ENCODE measurements at places on chromosomes 11 and 22.

- DNase-seq, result no peak
- no peaks in the 10 kb centered on the region for H3K36me3 ChIP-seq
- H3K27me3 ChIP-seq, result peaks cover 30% of the 10 kb centered on the region
- H3K4me3 ChIP-seq, result no peak overlapping the region
- H3K27ac ChIP-seq, result no peak overlapping the region
- no peaks in the 10 kb centered on the region for H3K4me1 ChIP-seq
Measured at GRCh38 chr11:32479291-32479690, 44.0 kb upstream of the WT1 start.

DNA sequence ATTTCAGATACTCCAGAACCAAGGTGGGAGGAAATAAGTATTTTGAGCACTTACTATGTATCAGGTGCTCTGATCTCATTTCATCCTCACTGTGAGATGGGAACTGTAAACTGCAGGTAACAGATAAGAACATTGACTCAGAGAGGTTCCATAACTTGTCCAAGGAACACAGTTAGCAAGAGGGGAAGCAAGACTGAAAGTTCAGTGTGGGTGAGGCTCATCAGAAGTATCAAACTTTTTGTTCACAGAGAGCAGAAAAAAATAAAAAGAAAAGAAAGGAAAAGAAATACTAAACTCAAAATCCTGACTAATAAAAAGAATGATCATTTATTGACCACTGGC lies 37.1 kb downstream of the RAB30 start:
- no peaks in the 10 kb centered on the region for H3K36me3 ChIP-seq
- H3K4me3 ChIP-seq, result no peak overlapping the region
- H3K27ac ChIP-seq, result peak overlapping the region; percentile 72

DNA sequence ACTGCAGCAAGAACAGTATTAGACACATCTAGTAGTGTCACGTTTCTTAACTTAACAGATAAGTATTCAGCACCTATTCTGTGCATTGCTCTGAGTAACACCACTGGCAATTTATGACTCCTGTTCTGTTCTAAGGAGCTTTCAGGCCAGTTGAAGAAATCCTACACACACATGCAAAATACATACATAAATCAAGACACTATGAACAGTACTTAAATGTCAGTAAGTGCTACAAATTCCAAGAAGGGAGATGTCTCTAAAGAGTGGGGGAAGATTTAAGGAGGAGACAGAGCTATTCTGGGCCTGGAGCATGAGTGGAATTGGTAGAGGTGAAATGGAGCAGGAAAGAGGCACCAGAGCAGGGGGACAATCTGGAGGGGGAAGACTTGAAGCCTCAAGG lies 46.2 kb upstream of the CLMP start:
- H3K27me3 ChIP-seq, result peaks cover 9% of the 10 kb centered on the region
- H3K36me3 ChIP-seq, result no peaks in the 10 kb centered on the region
- no peak for DNase-seq
- no peak overlapping the region for H3K4me3 ChIP-seq

DNA sequence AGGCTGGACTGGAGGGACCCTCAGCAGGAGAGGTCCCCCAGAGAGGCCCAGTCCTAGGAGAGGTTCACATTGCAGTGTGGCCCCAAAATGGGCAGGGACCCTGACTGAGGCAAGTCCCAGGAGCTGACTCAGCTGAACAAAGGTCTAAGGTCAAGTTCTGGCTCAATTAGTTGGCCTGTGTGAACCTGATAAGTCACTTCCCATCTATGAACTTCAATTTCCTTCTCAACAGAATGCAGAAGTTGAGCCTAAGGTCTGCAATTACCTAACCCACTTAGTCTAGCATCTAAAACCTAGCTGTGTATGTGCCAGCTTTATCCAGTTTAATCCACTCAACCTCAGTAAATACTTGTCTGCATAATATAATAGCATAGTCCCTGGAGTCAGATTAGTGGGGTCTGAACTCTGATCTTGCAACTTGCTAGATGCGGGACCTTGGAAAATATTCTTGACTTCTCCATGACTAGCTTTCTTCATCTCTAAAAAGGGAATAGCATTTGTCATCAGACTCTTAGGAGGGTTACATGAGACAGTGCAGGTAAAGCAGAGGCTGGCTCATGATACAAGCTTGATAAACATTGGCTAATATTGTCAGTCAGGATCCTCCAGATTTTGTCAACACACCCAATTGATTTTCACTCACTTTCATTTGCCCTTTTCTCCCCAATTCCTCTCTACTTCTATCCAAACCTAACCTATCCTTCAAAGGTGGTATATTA lies 465.5 kb downstream of the INSC start:
- no peaks in the 10 kb centered on the region for H3K4me1 ChIP-seq
- no peak for DNase-seq
- no peak overlapping the region for H3K27ac ChIP-seq
- no peak overlapping the region for H3K4me3 ChIP-seq
- H3K27me3 ChIP-seq, result no peaks in the 10 kb centered on the region

DNA sequence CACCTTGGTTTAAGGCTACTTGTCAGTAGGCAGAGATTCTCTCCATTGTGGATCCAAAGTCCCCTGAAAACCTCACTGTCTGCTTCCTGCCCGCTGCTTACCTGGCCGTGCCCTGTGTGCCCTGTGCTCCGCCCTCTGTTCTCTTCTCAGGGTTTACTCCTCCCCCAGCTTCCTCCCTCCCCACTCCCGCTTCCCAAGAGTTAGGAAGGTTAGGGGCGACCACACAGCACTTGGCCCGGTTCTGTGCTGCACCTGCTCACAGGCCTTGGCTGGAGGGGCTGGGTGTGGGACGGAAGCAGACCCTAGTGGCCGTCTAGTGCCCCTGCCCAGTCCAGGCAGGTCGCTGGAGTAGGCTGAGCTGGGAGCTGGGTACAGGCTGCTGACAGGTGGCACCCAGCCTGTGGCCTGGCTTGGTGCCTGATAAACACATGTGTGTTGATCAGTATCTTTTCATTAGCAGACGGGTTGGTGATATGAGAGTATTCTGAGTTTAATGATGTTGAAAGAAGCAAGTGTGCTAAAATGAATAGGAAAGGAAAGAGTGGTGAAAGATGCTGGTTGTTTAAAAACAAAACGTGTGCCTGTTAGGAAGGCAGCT lies 40.5 kb downstream of the GRAMD4 start:
- peak; percentile 11 for DNase-seq
- peak overlapping the region; percentile 62 for H3K4me3 ChIP-seq
- no peaks in the 10 kb centered on the region for H3K27me3 ChIP-seq

- H3K4me3 ChIP-seq, result no peak overlapping the region
- no peak overlapping the region for H3K27ac ChIP-seq
- H3K4me1 ChIP-seq, result peaks cover 2% of the 10 kb centered on the region
- H3K36me3 ChIP-seq, result peaks cover 49% of the 10 kb centered on the region
Measured at GRCh38 chr11:121634889-121635288, 182.1 kb upstream of the SORL1-AS1 start.

GRCh38 chr11:64334764-64335735 lies 5.0 kb upstream of the CCDC88B start:
- no peak overlapping the region for H3K27ac ChIP-seq
- H3K4me1 ChIP-seq, result peaks cover 24% of the 10 kb centered on the region
- peaks cover 20% of the 10 kb centered on the region for H3K36me3 ChIP-seq
- no peak for DNase-seq

- no peaks in the 10 kb centered on the region for H3K27me3 ChIP-seq
- H3K4me3 ChIP-seq, result peak overlapping the region; percentile 32
- H3K36me3 ChIP-seq, result no peaks in the 10 kb centered on the region
- peaks cover 47% of the 10 kb centered on the region for H3K4me1 ChIP-seq
- DNase-seq, result no peak
- peak overlapping the region; percentile 50 for H3K27ac ChIP-seq
Measured at GRCh38 chr11:114216796-114217180, 79.4 kb upstream of the NNMT start.

DNA sequence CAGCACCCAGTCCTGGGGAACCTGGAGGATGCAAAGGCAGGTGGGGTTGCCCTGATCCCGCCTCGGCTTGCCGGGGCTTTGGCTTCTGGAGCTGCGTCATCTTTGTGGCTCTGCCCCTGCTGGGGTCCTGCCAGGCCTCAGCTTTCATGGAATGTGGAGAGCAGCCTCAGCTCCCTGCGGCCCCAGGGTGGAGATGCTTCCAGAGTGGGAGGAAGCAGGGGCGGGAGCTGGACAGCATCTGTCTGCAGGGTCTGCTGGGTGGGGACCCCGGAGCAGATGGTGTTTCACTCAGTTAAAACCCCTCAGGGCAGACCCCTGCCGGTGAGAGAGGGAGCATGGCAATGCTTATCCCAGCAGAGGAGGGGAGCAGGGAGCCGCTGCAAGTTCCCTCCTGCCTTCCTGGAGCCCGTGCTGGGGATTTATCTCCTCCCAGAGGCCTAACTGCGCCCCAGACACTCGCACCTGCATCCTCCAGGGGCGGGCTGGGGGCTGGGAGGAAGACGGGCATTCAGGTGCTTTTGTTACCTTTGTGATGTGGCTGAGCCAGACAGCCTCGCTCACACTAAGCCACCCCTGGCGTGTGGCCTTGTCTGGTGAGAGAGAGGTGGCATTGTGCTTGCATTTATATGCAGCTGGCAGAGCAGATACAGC lies 15.7 kb downstream of the GRIK4 start:
- H3K36me3 ChIP-seq, result peaks cover 3% of the 10 kb centered on the region
- no peak overlapping the region for H3K27ac ChIP-seq
- no peak overlapping the region for H3K4me3 ChIP-seq
- H3K4me1 ChIP-seq, result peaks cover 2% of the 10 kb centered on the region
- H3K27me3 ChIP-seq, result peaks cover 38% of the 10 kb centered on the region

DNA sequence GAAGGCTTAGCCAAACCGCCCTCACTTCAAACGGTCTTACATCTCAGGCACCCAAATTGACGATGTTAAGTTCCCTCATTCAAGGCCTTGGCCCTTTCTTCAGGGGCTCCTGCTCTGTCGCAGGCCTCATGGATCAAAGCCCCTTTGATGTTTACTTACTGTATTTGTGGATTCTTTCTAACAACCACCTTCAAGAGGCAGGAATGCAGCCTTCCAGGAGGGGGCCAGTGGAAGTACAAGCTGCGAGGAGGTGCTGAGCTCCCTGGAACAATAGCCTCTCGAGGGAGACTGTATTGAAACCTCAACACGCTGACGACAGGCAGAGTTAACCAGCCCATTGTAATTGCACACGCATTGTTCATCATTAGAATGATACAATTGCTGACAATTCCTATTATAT lies 209.1 kb downstream of the ST3GAL4 start:
- H3K27me3 ChIP-seq, result peaks cover 40% of the 10 kb centered on the region
- no peak overlapping the region for H3K27ac ChIP-seq
- no peak for DNase-seq
- H3K4me1 ChIP-seq, result no peaks in the 10 kb centered on the region

DNA sequence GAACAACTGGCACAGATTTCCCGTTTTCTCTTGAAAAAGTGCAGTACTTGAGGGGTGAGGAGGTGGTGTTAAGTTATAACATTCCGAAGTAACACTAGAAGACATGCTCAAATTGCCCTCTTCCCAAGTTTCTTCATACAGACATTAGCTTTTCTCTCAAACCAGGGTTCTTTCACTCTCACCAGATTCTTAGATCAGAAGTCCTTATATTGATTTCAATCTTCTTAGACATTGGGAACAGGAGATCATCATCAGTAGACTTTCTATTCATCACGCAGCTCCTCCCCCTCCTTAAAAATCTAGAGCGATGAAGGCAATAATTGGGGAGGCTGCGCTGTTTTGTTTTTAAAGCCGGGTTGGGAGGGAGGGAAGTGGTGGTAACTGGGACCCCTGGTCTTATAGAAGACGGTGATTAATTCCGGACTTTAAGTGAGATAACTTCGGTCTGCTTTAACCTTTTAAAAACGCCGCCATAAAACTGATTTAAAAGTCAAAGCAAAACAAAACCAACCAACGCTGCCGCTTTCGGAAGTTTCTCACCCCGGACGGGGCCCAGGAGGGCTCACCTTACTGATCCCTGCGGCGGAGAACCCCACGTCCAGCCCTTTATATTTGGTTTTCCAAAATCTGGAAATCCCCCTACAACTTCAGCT lies 665 bp downstream of the USP28 start:
- H3K27me3 ChIP-seq, result no peaks in the 10 kb centered on the region
- peak overlapping the region; percentile 83 for H3K4me3 ChIP-seq
- DNase-seq, result no peak
- peaks cover 45% of the 10 kb centered on the region for H3K4me1 ChIP-seq
